NCI-H1048 (cell line): ENCODE measurements at places on chromosomes 5 and 9.

DNA sequence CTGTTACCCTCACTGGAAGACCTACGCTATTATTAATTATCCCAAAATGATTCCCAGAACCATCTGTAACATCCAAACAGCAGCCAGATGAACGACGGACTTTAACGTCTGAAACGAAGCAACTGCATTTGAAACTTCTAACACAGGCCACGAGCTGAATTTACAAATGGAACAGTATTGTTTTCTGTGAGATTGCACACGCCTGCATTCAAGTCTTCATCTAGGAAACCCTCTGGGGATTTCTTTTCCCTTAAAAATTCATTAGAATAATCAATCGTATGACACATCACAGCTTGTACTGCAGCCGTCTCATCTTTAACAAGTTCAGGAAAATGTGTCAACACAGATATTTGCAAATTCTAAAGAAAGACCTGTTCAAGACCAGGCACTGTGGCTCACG lies 80.2 kb downstream of the MYO10 start:
- no peak for DNase-seq

- DNase-seq, result no peak
Measured at GRCh38 chr9:113548221-113549041, 84.9 kb downstream of the RGS3 start.

DNA sequence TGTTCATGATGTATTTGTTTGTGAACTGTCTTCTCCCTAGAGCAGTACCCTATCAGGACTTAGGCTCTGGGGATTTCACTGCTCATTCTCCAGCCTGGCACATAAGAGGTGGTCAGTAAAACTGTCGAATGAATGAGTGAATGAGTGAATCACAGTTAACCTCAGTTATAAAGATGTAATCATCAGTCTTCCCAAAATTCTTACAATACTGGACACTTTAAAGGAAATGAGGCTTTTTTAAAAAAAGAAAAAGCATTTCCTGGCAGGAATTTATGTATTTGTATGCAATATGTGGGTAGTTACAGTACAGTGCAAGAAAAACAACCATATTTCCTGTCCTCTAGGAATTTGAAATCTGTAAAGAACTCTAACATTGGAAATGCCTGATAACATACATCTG lies 59.6 kb downstream of the RAI14 start:
- DNase-seq, result no peak

DNA sequence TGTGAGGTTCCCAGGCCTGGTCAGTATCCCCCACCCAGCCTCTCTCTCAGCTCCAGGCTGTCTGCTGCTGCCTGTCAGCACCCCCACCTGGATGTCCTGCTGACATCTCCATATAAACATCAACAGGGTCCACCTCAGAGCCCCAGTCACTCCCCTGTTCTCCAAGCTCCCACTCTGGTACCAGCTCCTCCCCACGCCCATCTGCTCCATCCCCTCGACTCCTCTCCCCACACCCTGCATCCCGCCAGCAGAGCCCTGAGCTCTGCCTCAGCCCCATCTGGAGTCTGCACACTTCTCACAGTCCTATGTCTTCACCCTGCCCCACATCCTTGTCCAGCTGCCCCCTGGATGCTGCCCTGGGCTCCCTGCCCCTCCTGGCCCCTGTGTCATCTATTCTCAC lies 67.7 kb upstream of the LRRTM2 start:
- DNase-seq, result no peak

DNA sequence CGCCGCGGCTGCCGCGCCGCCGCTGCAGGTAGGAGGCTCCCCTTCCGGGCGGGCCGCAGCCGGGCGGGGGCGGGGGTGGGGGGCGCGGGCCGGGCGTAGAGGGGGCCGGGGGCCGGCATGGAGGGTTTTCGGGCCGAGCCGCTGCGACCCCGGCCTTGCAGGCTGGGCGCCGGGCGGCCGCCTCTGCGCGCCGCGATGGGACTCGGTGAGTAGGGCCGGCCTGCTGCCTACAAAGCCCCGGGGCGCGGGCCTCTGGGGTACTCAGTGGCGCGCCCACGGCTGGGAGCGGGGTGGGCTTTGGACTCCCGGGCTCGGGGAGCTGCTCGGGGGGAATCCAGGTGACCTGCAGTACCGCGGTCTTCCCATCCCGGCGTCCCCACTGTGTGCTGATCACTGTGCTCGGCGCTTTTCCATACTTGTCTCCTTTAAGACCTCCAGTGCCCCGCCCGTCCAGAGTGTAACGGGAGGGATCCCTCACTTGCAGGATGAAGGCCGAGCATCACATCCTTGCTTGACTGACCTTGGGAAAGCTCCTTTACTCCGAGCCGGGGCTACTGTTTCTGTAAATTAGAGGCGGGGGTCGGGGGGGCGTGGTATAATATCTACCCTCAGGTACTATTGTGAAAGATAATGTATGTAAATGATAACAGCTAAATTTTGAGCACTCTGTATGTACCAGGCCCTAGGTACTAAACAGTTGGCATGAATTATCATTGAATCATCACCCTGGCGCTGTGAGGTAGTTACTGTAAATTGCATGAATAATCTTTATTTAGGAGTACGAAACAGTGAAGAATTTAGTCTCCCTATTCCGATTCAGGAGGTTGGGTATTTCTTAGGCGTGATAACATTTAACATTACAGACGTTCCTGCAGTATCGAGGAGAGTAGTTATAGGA lies 672 bp downstream of the MSANTD3 start:
- DNase-seq, result no peak

DNA sequence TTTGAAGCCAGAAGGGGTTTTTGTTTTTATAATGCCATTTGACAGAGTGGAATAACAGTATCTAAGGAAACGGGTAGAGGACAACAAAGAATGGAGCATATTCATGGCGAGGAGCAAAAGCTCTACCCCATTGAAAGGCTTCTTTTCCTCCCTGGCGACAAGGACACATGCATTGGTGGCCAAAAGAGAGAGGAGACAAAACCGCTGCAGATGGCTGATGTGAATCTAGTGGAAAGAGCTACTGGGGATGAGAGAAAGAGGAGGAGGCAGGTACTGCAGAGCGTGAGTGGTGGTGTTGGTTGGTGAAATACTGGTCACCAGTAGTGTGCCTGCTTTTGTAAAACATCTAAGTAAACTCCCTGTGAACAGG lies 491 bp downstream of the APC start:
- no peak for DNase-seq

DNA sequence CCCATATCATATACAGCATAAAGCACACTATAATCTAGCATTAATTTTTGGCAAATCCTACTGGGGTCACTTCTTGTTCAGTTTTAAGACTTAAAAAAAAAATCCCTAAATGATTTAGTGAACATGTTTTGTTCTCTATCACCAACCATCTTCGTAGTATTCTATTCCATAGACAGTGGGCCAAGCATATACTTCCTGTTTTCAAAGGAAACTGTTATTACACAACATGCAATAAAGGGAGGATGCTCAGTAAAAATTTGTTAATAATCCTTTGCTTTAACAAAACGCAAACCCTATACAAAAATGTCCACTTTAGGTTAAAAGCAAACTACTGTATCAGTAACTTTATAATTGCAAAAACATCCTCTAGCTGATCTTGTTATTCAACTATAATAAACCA lies 13.0 kb downstream of the CCNH start:
- no peak for DNase-seq

DNA sequence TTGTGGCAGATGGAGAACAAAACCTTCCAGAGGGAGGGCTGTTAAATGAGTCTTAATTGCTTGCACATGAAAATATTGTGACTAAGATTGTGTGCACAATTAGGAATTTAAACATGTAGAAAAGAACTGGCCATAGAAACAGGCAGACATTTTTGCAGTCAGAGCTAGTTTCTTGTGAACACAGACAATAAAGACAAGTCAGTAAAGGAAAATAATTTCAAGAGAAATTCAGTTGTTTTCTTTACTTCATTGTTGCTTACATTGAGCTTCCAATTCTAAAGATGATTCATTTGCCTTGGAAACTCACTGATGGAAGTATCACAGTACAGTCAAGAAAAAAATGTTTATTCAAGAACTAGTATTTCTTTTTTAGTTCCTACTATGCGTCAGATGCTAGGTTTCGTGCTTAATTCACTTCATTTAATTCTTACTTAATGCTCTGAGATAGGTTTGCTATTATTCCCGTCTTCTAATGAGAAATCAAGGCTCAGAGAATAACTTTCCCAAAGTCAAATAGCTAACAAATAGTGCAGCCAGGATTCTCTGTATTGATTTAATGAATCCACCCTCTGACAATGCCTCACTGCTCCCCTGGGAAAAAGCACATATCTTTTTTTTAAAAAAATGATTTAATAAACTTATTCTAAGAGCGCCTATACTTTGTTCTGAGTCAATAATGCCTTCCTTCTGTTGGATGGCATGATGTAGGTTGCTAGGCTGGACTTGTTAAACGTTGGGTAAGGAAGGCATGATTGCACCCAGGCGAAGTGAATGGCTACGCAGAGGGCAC lies 581.4 kb downstream of the RAB3C start:
- no peak for DNase-seq

- DNase-seq, result no peak
Measured at GRCh38 chr5:52710310-52710971, 77.3 kb upstream of the ITGA1 start.

GRCh38 chr5:139947727-139948126 lies 95.4 kb downstream of the NRG2 start:
- no peak for DNase-seq

GRCh38 chr5:71680510-71680909 lies 38.6 kb upstream of the CARTPT start:
- no peak for DNase-seq

- no peak for DNase-seq
Measured at GRCh38 chr9:5566054-5566618, 55.8 kb downstream of the PDCD1LG2 start.

GRCh38 chr5:153816870-153817269 lies 221.8 kb downstream of the FAM114A2 start:
- DNase-seq, result no peak

GRCh38 chr9:23825700-23826099 lies 340 bp downstream of the ELAVL2 start:
- no peak for DNase-seq

DNA sequence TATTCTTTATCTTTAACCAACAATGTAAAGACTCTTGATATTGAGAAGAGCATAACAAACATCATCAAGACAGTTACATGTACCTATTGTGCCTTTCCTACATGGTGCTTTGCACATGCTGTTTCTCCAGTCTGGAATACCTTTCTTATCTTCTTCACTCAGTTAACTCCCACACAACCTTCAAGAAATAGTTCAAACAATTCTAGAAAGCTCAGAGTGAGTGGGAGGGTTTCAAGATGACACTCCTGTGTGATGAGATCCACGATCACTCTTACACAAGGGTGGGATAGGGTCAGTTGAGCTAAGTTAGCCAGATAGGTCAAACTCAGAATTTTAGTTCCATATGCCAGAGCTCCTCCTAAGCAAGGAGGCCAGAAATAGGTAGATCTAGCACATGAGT lies 915.5 kb downstream of the NR2F1-AS1 start:
- DNase-seq, result no peak

GRCh38 chr9:89747596-89747995 lies 142.8 kb downstream of the GADD45G start:
- DNase-seq, result no peak

DNA sequence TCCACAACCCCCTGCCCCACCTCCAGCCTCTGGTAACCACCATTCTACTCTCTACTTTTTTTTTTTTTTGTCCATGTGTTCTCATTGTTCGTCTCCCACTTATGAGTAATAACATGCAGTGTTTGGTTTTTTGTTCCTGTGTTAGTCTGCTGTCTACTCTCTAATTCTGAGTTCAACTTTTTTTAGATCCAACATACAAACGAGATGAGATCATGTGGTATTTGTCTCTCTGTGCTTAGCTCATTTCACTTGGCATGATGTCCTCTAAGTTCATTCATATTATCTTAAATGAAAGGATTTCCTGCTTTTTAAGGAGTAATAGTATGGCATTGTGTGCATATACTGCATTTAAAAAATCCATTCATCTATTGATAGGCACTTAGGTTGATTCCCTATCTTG lies 130.9 kb downstream of the NMUR2 start:
- no peak for DNase-seq

DNA sequence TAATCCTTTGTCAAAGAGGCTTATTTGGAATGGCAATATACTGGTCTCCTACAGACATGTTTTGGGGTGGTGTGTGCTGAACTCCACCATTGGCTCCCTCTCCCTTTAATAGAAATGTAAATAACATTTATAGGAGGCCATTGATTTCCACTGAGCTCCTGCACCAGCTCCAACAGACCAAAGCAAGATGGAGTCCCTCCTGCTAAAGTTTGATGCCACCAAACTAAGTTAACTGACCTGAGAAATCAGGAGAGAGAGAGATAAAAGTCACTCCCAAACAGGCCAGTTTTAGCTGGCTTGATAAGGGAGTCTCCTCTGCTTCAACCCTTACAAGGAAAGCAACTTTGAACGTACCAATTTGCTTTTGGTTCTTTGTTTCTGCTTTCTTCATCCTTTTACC lies 8.1 kb upstream of the SPIN1 start:
- DNase-seq, result no peak

DNA sequence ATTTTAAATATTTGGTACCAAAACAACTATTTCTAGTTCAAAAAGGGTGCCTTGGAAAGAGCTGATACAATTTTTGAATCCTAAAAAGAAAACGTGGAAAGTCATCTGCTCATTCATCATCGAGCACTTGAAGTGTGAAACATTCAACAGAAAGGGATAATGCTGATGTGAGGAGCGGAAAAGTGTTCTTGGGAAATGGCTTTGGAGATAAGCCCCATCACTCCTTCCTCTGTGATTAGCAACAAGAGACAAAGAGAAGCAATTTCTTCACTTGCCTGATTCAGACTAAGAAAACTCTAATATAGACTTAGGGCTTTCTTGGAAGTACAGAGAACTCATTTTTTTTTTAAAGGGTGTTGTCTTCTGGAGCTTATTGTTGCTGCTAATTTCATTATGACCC lies 74.9 kb downstream of the C9orf152 start:
- no peak for DNase-seq

DNA sequence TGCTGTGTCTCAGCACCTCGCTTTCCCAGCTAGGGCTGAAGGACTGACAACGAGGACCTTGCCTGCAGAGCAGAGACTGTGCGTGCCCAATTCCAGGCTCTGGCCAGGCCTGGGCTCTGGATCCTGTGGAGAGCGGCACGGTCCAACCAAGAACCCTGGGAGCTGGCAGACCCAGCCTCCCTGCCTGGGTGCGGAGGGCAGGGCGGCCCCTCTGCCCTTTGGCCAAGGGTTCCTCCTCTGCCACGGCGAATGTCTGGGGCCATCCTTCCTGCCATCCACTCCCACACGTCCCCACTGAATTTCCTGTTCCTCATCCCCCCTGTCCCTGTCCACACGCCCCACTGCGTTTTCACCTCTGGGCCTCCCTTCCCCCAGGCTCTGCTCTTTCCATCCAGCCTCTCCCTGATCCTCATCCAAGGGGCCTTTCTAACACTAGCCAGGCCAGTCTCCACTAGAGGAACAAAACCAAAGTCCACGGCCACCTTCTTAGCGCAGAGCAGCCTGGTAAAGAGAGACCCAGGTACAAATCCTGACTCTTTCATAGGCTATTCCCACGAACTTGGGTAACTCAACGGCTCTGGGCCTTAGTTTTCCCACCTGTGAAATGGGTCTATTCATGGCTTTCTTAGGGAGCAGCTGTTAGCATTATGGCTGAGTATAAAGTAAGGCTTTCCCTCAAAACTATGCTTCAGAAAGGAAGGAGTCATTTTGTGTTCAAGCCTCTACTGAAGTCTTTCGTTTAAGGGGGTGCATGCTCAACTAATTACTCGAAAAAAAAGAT lies 95.5 kb upstream of the PHYKPL start:
- DNase-seq, result no peak

GRCh38 chr9:137772281-137772873 lies 105.2 kb upstream of the CACNA1B start:
- DNase-seq, result no peak
